Activated CD4-positive, CD25-positive, alpha-beta regulatory T cell (primary cell): ENCODE measurements at places on chromosomes 2 and 18.

GRCh38 chr2:56630286-56630685 lies 446.5 kb downstream of the CCDC85A start:
- DNase-seq: no peak

- no peak for DNase-seq
Observed at GRCh38 chr2:169275696-169276444, 86.5 kb downstream of the LRP2 start.

- no peak for DNase-seq
Observed at GRCh38 chr18:33578518-33579348, 714 bp downstream of the ASXL3 start.

DNA sequence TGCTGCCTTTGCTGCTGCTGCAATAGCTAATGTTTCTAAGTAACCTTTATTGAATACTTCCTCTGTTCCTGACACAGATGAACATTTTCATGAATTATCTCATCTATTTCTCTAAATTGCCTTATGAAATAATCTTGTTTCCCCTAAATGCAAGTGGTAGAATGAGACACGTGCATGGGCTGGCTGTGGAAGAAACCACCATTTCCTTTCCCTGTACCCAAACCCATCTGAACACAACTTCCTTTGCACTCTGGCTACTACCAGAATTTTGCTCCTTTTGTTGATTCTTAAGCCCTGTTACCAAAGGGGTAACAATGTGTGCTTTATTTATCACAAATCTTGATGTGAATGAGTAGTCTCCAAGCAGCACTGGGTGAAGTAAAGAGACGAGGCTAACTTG lies 29.2 kb downstream of the AKAIN1 start:
- no peak for DNase-seq

DNA sequence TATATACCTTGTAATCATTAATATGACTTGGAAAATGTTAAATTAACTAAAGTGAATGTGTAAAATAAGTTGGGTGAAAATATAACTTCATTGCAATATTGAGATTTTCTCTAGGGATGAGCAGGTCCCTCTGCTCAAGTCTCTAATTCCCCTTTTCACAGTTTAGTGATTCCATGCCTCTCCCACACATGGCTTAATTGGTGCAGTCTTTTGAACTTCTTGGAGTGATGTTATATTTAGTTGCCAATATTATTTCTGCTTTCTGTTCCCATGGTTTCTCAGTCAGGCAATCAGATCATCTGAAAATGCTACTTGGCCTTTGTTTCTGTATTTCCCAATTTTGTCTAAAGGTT lies 233.7 kb upstream of the SPOPL start:
- no peak for DNase-seq

- no peak for DNase-seq
Observed at GRCh38 chr2:172842511-172843265, 107.0 kb downstream of the RAPGEF4 start.

DNA sequence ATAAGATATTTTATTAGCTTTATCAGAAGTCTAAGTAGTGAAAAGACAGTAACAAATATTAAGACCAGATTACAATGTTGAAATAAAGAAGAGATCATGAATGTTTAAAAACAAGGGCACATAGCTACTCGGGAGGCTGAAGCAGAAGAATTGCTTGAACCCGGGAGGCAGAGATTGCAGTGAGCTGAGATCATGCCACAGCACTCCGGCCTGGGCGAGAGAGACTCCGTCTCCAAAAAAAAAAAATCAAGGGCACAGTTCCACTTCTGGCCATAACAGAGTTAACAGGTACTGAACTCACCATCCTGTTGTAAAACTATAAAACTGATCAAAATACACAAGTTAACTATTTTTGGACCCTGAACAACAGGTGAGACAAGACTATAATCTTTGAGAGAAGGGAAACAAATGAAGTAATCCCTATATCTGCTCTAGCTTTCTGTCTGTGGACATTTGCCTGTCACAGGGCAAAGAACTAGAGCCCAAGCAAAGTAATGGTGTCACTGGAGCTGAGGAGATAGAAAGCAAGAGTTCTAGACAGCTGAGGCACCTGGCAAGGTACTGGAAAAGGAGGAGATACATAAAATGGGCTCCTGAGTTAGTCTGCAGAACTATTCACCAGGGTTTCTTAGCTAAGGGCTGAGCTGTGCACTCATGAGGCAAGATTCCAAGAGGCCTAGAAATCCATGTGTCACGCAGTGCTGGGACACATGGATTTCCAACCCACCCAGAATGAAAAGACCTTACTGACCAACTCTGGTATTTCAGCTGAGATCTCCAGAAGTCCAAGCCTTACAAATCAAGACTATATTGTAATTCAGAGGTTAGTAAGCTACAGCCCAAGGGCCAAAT lies 15.2 kb downstream of the MMADHC start:
- no peak for DNase-seq

GRCh38 chr2:12774395-12774727 lies 57.6 kb downstream of the TRIB2 start:
- DNase-seq: no peak

DNA sequence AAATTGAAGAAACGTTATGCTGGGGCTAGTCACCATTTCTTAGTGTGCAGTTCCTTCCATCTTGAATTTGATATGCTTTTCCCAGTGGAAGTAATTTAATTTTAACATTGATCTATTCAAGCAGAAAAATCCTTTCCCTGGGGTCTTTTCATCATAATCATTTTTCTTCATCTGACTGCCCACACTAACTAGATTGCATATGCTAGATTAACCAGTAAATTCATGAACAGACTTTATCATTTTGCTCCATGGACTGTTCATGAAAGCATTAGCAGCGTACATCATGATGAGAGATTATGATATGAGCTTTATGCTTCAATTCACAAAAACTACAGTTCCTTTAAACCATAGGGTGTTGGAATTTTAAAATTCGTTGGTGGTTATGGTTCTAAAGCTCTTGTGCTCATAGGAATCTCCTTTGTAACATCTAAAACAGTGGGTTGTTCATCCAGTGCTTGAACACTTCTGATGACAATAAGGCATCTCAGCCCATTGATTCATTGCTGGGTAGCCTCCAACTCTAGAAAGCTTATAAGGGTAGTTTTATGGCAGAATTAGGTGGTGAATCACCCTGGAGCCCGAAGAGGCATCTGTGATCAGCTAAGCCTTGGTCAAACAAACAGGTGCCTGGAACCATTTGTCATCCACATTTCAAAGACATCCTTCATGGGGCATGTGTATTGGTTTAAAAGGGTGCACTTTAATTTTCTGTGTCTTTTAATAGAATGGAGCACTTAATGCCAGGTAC lies 77.2 kb upstream of the NDUFV2 start:
- no peak for DNase-seq

DNA sequence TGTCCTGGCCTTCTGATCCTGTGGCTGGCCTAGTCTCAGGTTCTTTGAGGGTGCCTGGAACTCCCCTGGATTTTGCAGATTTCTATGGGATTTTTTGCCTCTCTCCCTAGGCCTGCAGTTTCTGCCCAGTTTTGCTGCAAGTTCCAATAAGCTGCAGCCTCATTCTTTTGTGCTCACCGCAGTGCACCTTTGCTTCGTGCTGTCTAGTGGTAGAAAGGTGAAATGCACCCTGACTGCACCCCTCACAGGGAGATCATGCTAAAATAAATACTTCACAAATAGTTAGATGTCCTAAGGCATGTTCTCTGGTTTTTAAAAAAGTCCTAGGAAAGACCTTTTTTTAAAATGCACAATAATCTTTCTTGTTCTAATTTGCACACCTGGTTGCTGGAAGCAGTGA lies 72.5 kb downstream of the GNAL start:
- DNase-seq: no peak

- DNase-seq: no peak
Observed at GRCh38 chr18:64695851-64696553, 547.1 kb upstream of the LINC00305 start.

DNA sequence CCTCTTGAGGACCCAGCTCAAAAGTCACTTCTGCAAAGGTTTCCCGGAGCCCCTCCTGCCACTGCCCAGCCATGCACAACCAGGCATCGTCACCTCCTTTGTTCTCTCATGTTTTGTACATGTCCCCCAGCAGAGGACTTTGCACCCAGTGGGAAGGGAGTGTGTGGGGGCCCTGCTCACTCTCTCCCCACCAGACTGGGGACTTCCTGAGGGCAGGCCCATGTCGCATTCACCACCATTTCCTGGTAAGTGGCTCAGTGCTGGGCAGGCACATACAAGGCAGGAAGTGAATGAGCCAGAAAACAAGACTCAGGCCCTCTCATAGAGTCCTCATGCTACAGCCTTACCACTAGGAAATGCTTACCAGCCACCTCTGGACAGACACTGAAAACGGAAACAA lies 18.9 kb downstream of the MRPL35 start:
- DNase-seq: no peak

DNA sequence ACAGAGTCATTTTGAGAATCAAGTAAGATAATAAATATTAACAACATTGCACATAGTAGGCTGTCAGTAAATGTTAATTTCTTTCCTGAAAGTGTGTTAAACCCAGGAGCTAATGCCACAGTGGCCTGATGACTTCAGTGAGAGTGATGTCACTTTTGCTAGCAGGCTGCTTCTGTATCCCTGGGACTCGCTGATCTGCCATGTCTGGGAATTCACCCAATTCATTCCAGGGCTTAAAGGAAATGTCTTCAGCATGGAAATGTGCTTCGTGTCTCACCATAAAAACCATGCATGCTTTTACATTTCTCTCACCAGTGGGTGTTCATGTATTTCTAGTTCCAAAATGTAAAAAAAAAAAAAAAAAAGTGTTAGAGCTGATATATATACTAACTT lies 56.8 kb upstream of the MAPRE3 start:
- DNase-seq: no peak

DNA sequence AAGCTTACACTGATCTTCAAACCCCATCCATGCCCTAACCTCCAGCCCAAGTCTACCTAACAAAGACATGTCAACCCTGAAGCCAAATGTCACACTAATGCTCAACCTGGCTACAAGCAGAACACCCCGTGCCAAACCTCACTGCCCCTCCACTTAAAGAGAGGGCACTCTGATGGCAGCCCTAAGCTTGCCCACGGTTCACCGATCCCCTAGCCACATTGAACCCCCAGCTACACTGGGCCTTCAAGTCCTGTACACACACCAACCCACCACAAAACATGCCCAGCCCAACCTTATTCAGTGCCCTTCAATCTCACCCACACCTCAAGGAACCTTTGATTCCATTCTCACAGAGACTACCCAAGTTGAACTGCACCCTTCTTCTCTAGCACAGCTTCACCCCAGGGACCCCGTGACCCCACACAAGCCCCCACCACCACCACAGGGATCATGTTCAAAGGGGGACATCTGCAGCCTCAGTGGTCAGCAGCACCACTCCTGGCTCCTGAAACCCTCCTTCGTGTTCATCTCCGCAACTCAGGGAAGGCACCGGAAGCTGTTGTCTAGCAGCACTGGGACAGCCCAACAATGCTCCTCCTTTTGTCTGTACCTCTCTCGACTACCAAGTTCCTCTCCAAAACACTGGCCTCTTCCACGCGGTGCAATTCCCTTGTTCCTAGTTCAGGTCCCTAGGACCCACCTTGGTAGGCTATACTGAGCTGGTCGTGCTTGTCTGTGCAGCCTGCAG lies 218.8 kb downstream of the CYP26B1 start:
- no peak for DNase-seq

- no peak for DNase-seq
Observed at GRCh38 chr2:27811768-27812167, 40.2 kb downstream of the MRPL33 start.

DNA sequence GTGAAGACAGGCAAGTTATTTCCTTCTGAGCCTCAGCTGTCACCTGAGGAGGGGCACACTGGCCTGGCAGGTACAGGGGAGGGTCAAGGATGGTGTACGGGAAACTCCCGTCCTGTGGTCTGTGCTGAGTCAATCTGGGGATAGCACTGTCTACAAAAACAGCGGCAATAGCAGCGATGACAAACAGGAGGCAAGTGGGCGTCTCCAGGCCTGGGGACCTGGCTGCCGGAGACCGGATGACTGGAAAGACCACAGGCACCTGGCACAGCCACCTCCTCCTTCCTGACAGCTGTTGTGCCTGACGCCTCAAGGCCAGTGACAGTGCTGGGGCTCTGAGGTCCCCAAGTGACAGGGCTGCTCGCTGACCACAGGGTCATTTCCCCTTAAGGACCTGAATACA lies 202.1 kb upstream of the HS6ST1 start:
- DNase-seq: no peak

DNA sequence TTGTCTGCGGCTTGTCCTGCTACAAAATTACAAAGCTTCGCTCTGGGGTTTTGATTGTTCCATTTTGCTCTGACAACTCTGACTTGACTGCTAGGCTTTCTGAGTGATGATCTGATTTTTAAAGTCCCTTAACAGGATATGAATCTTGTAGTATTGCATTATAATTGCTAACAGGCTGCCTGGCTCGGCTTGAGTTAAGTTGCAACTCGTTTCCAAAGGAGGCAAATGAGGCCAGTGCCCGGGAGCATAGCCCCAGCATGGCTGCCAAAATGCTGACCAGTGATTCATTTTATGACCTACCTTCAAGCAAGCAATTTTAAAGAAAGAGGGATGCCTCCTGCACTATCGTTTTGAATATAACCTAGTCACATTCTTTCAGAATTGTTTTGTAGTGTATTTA lies 135.4 kb downstream of the COL6A3 start:
- no peak for DNase-seq

DNA sequence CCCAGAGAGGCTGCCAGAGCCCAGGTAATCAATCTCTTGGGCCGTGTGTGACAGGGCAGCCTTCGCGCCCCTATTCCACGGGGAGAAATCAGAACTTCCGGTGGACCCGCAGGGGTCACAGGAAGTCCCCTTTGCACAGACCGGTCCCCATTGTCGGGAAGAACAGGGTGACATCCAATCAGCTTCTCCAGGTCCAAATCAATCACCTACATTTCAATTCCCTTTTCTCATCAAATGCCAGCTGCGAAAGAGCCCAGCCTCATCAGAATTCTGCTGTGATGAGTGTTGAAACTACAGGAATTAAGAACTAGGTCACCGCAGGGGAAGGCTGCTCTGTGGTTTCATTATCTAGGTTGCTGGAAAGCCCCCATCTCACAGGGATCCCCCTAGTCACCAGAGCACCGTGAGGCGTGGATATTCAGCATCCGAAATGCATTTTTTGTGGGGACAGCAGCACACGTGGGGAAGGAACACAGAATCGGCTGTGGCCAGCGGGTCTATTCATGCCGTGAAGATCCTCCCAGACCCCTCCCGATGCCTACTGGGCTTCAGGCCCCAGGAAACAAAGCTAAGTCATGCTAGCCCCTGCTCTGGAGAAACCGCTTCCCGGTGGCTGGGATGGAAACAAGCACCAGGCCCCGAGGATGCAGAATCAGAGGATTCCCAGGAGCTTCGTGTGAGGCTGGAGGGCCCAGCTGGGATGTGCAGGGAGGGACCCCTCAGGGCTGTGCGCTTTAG lies 193.7 kb upstream of the ID2 start:
- no peak for DNase-seq
